Glomerular endothelial cell (primary cell): ENCODE measurements at places on chromosomes 16 and 17. TPM values are rescaled to one million over a fixed set of nuclear protein-coding genes. Genes with fewer than 3 reads are reported as not detected.

The KRT39 gene
- total RNA-seq, result not detected in 2 replicates

The CDC27 gene
- total RNA-seq, result 74.9 and 80.3 TPM in 2 replicates

DNA sequence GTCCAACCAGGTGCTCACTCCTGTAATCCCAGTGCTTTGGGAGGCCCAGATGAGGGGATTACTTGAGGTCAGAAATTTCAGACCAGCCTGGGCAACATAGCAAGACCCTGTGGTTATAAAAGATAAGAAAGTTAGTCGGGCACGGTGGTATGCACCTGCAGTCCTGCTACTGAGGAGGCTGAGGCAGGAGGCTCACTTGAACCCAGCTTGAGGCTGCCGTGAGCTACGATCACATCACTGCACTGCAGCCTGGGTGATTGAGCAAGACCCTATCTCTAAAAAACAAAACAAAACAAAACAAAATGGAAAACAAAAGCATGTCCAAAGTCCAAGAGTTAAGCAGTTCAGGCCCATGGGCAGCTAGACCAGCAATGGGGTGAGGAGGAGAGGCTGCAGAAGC lies 143.2 kb downstream of the IRX5 start:
- DNase-seq, result no peak

GRCh38 chr16:13223666-13224065 lies 322.3 kb downstream of the SHISA9 start:
- no peak for DNase-seq
